Stimulated activated CD4-positive, alpha-beta T cell treated with anti-CD3 and anti-CD28 coated beads, Interleukin-15, amount 100 ng/mL, for 1 hour (primary cell): ENCODE measurements at places on chromosomes 7 and 10.

- DNase-seq = no peak
Measured at GRCh38 chr7:56023500-56023899, 27.7 kb downstream of the PSPH start.

DNA sequence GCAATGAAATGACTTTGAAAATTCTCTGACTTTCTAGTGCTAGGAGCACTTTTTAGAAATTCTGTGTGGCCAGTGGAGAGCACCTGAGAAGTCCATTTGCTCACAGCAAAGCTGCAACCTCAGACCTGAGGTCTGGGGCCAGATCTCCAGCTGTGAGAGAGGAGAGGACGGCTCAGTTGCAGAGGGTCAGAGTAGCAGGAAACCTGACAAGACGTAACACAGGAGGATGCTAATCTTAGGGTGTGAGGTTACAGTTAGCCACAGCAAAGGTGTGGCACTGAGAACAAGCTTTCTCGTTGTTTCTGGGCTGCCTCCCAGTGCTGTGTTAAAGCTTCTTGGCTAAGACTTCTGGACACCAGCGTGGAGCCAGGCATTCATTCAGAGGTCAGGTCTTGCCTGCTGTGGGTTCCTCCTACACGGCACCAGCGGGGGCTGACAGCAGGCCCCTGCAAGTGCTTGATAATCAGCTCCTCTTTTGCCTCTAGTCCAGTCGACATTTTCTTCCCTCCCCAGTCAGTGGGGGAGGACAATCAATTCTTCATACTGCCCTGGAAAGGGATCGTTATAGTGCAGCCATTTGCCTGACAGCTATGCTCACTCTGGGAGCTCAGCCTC is 435.4 kb upstream of the DPP6 start:
- DNase-seq = no peak

GRCh38 chr7:927031-927671 is 27.3 kb downstream of the ADAP1 start:
- DNase-seq = no peak

- no peak for DNase-seq
Measured at GRCh38 chr7:149291781-149292461, 29.9 kb downstream of the ZNF783 start.

- no peak for DNase-seq
Measured at GRCh38 chr10:109934958-109935793, 11.9 kb upstream of the XPNPEP1 start.

- no peak for DNase-seq
Measured at GRCh38 chr7:23211589-23211988, 29.7 kb downstream of the NUP42 start.

DNA sequence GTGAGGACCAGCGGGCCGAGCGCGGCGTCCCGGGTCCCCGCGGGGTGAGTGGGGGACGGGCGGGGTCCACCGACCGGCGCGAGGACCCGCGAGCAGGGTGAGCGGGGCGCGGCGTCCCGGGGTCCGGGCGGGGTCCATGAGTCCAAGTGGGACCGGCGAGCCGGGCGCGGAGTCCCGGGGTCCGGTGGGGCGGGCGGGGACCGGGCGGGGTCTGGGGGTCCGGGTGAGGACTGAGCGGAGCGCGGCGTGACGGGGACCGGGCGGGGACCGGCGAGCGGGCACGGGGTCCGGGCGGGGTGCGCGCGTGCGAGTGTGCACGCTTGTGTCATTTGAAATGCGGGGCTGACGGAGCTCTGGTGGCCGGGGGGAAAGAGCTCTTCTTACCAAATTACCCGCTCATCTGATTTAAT is 765 bp downstream of the CELF2 start:
- DNase-seq = no peak

DNA sequence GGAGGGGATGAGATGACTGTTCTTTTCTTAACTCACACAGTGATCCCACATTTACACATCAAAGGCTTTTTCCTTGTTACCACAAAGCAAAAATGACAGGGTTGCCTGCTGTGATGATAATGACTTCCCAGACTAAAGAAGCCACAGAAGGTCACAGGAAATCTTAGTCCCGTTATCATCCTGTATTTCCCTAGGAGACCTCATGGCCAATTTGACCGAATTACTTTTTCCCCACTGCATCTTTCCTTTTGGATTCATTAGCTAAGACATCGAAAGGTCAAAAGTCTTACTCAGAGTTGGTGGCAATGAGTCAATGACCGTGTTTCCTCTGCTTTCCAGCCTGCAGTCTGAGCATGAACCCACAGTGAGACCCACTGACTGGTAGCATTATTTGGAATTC is 130.1 kb upstream of the INHBA start:
- no peak for DNase-seq

DNA sequence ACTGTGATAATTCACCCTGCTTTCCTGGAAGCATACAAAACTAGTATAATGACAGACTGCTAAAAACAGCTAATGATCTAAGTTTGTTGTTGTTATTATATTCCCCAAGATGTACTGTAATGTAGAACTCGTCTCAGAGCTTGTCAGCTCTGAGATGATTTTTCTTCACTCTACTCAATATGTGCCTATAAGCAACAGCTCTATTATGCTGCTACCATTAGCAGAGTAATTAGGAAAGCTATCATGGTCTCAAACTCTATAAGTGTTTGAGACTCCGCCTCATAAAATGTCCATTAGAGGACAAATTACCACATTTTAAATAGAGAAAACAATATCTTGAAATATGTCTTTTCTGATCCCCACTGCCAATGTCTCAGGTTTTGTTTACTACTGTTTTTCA is 476.5 kb upstream of the PCDH15 start:
- DNase-seq = no peak

- DNase-seq = no peak
Measured at GRCh38 chr10:7475046-7475911, 64.4 kb upstream of the SFMBT2 start.

DNA sequence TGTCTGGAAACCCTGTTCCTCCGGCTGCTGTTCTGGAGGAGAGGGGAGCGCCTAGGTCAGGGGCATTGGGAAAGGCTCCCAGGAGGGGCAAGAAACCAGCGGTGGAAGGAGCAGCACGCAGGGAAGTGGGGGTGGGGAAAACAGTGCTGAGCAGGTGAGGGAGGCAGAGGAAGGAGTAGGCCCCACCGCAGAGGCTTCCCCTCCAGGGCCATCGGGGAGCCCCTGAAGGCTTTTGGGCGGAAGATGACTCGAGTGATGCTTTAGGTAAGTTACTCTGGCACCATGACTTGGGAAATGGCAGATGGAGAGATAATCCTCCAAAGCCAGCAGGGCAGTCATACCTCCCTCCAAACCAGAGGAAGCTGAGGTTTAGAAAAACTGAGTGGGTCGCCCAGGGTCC is 106.5 kb upstream of the ANLN start:
- no peak for DNase-seq

DNA sequence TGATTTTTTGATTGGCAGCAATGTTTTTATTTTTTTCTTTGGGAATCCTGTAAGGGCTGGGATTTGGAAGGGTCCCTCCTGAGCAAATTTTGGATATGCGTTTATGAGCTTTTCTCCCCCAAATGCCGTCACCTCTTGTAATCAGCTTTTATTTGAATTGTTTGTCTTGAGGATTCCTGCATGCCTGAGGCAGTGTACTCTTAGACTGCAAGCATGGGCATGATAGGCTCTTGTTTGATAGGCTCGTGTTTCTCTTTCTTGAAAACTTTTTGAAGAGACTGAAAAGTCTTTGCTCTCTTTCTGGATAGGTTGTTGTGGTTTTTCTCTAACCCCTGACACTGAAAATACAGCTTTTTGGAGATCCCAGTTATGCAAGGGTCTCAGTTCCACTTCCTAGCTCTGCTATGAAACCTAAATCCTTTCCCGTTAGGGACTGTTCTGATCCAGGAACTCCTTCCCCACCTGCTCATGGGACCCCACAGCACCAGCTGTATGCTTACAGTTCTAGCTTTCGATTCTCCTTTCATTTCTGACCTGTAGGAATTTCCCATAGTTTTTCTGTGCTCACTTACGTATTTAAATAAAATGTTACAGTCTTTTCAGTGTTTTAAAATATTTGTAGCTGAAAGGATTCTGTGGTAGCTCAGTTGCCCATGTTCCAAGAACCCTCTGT is 17.2 kb downstream of the TSPAN13 start:
- no peak for DNase-seq

GRCh38 chr10:70981171-70981836 is 92.9 kb upstream of the PCBD1 start:
- no peak for DNase-seq

DNA sequence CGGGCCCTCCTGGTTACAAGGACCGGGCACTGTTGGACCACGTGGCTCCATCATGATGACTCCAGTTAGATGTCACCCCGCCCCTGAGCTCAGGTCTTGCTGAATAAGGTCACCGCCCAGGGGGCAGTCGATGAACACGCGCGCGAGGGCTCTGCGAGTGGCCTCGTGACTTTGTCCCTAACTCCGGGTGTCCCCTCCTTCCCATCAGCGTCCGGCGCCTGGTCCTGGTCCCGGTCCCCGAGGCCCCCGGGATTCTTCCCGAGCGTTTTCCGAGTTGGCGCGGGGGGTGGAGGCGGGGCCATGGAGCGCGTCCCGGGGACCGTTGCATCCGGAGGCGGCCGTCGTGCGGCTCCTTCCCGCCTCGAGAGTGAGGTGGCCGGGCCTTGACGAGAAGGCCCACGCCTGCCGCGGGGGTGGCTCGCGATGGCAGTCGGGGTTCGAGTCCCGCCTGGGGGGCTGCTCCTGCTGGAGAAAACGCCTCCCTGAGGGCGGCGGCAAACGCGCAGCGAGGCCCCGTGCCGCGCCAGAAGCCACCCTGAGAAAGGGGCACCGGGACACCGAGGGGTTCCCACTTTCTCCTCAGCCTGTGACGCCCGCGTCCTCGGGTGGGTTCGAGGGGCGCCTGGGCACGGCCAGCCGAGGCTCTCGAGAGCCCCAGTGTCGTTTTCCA is 569 bp upstream of the NPTX2 start:
- no peak for DNase-seq

GRCh38 chr7:12474035-12474434 is 70.4 kb upstream of the VWDE start:
- no peak for DNase-seq

DNA sequence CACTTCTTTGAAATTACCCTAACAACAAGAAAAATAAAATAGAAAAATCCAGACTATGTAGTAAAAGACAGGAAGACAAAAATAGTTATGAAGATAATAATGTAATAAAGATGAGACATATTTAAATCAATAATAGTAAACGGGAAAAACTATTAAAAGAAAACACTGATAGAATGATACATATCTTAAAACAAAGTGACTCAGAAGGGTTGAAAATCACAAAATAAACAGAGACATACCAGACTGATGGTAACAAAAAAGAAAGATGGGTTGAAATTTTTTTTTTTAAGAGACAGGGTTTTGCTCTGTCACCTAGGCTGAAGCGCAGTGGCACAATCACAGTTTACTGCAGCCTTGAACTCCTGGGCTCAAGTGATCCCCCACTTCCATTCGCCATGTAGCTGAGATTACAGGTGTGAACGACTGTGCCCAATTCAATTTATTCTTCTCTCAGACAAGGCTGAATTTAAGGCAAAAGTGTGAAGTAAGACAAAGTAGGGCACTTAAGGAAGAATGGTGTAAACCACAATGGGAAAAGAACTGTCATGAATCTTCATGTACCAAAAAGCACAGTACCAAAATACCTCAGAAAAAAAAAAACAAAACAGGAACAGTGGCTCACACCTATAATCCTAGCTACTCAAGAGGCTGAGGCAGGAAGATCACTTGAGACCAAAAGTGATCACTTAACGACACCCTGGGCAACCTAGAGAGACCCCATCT is 47.4 kb downstream of the LMBR1 start:
- no peak for DNase-seq

DNA sequence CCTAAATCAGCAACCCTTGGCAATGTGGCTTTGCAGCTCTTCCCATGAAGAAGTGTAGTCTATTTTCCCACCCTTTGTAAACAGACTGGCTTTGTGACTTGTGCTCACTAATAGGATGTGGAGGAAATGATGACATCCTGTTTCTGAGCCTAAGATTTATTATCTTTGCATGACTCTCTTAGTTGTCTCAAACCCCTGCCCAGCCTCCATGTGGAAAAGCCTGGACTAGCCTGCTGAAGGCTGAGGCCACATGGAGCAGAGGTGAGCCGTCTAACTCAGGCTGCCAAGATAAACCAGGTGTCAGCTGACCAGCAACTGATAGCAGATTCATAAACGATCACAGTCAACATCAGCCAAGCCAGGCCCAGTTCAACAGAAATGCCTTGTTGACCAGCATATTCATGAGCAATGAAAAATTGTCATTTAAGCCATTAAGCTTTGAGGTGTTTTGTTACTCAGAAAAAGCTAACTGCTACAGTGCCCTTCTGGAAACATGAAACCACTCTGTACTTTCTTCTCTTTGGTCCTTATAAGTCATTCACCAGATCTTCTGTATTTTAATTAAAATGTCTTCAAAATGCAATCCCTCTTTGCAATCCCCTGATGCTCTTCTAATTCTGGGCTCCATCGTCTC is 586.3 kb upstream of the ANKRD30A start:
- no peak for DNase-seq

DNA sequence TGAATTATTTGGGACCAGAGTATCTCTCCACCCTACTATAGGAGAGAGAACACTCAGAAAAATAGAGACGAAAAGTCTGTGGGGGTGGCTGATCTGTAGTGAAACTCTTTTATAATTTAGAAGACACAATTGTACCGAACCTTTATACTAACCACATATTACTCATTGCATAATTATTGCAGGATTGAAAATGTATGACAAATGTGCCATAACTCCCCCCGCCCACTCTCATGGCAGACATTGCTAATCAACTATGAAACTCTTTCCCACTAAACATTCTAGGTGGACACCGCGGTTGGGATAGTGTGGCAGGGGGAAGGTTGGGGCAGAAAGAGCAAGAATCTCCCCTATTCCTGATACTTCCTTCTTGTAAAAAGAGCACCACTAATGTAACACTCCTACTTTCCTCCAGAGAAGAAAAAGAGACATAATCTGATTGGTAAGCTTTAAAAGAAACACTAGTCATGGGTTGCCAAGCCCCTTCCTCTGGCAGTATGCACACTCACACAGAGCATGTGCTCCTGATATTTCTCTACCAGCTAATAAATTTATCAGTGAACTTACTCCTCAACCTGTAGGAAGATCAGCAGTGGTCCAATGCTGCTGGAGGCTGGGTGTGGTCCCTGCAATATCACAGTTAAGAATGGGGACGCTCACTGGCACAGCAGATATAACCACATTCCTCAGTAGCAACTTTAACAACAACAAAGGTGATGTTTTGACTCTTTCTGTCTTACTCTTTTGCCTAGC is 18.7 kb upstream of the ARID5B start:
- no peak for DNase-seq
